ENCODE measurements at places on chromosomes 12 and 14. TPM values are rescaled to one million over a fixed set of nuclear protein-coding genes. Genes with fewer than 3 reads are reported as not detected.

GRCh38 chr14:92665661-92666110, 82.7 kb downstream of the LGMN start:
- no peak for DNase-seq

DNA sequence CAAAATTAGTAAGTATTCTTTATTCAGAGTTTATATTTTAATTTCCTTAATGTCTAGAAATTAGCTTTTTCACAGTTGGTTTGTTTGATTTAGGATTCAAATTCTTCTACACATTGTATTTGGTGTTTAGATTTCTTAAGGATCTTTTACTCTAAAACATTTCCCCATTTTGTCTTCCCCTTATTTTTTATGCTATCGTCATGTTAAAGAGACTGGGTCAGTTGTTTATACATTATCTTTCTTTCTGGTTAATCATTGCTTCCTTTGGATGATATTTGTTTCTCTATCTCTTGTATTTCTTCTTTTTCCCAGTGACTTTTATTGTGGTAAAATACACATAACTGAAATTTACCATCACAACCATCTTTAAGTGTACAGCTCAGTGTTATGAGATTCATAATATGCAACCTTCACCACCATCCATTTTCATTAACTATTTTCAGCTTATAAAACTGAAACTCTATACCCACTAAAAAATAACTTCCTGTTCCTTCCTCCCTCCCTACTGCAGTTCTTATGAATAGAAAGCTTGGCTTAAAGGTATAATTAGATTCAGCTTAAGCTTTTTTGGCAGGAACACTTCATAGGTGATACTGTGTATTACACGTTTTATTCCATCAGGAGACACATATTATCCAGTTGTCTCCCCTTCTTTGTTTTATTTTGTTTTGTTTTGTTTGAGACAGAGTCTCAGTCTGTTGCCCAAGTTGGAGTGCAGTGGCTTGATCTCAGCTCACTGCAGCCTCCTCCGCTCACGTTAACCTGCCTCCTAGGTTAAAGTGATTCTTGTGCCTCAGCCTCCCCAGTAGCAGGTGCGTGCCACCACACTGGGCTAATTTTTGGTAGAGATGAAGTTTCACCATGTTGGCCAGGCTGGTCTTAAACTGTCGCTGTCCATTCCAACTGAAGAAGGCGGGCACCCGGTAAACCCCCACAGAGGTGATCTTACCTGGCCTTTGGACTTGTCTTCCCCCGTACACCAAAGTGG, 45.0 kb downstream of the NOPCHAP1 start:
- no peak for DNase-seq

DNA sequence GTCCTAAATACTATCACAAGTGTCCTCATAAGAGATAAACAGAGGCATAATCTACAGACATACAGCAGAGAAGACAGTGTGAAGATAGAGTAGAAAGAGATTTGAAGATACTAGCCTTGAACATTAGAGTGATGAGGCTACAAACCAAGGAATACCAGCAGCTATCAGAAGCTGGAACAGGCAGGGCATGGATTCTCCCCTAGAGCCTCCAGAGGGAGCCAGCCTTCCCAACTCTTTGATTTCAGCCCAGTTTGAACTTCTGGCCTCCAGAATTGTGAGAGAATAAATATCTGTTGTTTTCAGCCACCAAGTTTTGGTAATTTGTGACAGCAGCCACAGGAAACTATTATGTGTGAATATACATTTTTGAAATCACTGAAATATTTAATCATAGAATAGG, 47.2 kb downstream of the CCDC91 start:
- DNase-seq, result no peak

Gene JKAMP
- total RNA-seq, result 44.6 TPM
